ENCODE measurements at places on chromosomes 12 and 14.

DNA sequence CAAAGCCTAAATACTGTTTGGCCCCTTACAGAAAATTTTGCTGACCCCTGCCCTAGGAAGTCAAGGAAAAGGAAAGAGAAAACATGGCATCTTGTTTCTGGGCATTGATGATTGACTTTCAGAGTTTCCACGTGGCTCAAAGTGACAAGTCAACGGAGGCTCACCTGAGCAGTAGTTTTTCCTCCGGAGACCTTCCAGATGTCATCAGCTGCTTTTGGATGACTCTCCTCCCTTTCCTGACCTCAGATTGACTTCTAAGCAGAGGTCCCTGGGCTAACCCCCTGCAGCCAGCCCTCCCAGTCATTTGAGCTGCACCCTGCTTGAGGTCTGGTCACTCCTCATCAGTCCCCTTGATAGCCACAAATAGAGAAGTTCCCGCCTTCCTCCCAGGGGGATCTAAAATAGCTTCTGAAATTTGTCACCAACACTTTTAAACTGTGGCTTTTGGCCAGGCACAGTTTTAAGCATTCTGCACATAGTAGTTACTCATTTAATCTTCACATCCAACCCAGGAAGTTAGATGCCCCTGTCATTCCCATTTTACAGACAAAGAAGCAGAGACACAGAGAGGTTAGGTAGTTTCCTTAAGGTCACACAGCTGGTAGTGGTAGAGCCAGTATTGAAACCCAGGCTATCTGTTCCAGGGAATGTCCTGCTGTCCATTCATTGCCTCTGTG, 143.4 kb downstream of the CHST11 start:
- no peak for DNase-seq

GRCh38 chr14:65069874-65070413, 32.4 kb downstream of the MAX start:
- DNase-seq = no peak

GRCh38 chr12:106423291-106423690, 65.7 kb downstream of the POLR3B start:
- DNase-seq = no peak

DNA sequence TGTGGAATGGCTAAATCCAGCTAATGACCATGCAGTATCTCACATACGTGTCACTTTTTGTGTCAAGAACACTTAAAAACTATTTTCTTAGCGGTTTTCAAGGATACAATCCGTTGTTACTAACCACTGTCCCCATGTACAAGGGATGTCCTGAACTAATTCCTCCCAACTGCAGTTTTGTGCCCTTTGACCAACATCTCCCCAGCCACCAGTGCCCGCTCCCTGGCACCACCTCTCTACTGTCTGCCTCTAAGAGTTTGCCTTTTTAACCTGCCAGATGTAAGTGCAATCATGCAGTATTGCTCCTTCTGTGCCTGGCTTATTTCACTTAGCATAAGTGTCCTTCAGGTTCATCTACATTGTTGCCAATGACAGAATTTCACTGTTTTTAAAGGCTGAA, 315.7 kb downstream of the TMEM121 start:
- DNase-seq = no peak

GRCh38 chr12:131830335-131830913, 2.2 kb downstream of the MMP17 start:
- DNase-seq = peak; percentile 23

GRCh38 chr12:2539938-2540337, 254.8 kb upstream of the FKBP4 start:
- DNase-seq = no peak

DNA sequence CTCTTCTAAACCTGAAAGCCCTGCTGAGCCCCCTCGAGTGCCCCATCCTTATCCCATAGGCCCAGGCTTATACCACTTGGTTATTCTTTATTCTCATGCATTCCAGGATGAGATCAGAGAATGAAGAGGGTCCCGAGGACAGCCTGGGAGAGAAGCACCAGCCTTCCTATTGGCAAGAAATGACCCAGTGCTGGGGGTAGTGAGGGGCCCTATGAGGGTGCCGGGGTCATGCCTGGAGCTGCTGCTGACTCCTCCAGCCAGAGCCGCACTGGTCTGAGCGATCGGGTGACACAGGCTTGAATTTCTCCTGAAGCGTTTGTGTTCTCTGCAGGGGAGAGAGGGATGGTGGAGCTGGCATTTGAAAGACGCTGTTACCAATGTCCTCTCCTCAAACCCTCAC, 18.1 kb downstream of the MORN3 start:
- no peak for DNase-seq

DNA sequence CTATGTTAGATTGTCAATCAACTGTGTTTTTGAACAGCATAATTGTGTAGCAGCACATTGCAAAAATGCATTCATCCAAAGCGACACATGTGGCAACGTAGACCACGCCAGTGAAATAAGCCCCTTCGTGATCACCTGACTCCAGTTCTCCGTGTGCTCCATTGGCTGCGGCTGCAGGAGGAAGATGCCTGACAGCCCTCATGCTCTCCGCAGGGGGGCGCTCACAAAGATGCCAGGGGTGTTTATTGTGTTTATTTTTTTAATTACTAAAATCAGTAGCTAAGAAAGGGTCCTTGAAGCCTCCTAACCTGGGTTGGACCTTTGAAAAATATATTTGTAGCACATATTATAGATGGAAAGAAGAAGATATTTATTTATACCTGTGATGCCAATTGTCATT, 116.3 kb downstream of the SLC15A4 start:
- no peak for DNase-seq

GRCh38 chr12:130286041-130286440, 51.6 kb upstream of the PIWIL1 start:
- no peak for DNase-seq

GRCh38 chr14:96905825-96906224, 108.6 kb downstream of the VRK1 start:
- DNase-seq = no peak

GRCh38 chr14:96072076-96072475, 32.9 kb downstream of the C14orf132 start:
- DNase-seq = no peak

GRCh38 chr14:100304825-100305323, 1.4 kb downstream of the SLC25A29 start:
- no peak for DNase-seq

DNA sequence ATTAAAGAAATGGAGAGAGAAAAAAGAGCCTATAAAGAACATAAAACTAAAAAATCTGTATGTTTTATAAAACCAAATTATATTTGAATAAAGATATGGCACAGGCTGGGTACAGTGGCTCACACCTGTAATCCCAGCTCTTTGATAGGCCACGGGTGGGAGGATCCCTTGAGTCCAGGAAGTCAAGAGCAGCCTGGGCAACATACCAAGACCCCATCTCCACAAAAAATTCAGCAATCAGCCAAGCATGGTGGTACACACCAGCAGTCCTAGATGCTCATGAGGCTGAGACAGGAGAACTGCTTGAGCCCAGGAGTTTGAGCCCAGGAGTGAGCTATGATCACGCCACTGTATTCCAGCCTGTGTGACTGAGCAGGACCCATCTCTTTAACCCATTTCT, 74.9 kb downstream of the EPS8 start:
- no peak for DNase-seq

- no peak for DNase-seq
Measured at GRCh38 chr12:44157359-44157758, 321.5 kb downstream of the TMEM117 start.

DNA sequence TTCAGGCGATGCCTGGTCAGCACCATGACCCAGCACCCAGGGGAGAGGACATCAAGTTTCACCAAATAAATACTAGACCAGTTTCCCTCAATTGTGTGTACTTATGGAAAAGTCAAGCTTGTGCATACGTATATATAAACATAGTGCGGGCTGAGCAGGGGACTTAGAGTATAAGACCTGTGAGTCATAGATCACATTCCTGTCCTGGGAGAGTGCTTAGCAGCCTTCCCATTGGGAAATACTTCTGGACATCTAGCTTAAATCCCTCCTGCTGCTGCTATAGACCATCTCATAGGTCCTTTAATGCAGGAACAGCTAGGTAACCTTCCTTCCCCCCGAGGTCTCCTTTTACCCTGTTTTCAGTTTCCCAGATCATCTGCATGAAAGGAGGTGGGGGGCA, 51.9 kb downstream of the PRMT8 start:
- no peak for DNase-seq

GRCh38 chr12:97167598-97167997, 260.5 kb downstream of the NEDD1 start:
- DNase-seq = no peak

- DNase-seq = no peak
Measured at GRCh38 chr12:26009593-26009992, 51.1 kb downstream of the RASSF8 start.

DNA sequence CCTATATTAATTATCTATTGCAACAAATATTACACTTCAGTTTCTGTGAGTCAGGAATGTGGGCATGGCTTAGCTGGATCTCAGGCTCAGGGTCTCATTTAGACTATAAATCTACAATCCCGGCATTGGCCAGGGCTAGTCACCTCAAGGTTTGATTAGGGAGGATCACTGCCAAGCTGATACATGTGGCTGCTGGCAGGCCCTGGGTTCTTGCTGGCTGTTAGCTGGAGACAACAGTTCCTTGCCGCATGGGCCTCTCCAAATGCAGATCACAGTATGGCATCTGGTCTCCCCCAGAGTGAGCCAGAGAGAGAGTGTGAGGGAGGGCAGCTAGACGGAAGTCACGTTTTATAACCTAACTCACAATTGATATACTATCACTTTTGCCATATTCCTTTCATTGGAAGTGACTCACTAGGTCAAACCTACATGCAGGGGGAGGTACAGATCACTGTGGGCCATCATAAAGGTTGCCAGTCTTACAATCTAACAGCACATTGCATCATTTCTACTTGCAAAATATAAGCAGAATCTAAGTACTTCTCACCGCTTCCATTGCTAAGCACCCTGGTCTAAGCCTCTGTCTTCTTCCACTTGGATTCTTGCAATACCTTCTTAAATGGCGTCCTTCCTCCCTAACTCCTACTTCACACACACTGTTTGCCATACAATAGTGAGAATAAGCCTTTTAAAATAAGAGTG, 174.0 kb upstream of the ARHGAP5 start:
- no peak for DNase-seq

DNA sequence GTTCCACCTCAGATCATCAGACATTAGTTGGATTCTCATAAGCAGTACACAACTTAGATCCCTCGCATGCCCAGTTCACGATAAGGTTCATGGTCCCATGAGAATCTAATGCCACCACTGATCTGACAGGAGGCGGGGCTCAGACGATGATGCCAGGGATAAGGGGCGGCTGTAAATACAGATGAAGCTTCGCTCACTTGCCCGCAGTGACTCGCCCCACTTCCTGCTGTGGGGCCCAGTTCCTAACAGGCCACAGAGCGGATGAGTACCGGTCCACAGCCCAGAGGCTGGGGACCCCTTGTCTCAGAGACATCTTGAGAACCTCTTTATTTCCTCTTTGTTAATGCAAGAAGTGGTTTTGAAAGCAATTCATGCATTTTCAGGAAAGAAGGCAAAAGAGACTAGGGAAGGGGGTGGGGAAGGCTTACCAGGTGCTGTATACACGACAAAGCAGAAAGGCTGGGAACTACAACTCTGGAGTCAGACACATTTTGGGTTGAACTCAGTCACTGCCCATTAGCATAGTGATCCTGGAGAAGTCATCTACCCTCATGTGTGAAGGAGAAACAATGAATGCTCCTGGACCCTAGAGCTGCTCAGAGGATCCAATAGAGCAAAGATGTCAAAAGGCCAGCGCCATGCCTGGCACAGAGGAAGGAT, 68.7 kb downstream of the EID3 start:
- DNase-seq = no peak

- no peak for DNase-seq
Measured at GRCh38 chr12:29081101-29081500, 68.0 kb upstream of the FAR2 start.

- DNase-seq = no peak
Measured at GRCh38 chr14:104220215-104221070, 82.1 kb downstream of the KIF26A start.

GRCh38 chr12:67471810-67472209, 176.7 kb upstream of the DYRK2 start:
- no peak for DNase-seq

GRCh38 chr14:95998656-95999055, 40.5 kb upstream of the C14orf132 start:
- peak; percentile 16 for DNase-seq

DNA sequence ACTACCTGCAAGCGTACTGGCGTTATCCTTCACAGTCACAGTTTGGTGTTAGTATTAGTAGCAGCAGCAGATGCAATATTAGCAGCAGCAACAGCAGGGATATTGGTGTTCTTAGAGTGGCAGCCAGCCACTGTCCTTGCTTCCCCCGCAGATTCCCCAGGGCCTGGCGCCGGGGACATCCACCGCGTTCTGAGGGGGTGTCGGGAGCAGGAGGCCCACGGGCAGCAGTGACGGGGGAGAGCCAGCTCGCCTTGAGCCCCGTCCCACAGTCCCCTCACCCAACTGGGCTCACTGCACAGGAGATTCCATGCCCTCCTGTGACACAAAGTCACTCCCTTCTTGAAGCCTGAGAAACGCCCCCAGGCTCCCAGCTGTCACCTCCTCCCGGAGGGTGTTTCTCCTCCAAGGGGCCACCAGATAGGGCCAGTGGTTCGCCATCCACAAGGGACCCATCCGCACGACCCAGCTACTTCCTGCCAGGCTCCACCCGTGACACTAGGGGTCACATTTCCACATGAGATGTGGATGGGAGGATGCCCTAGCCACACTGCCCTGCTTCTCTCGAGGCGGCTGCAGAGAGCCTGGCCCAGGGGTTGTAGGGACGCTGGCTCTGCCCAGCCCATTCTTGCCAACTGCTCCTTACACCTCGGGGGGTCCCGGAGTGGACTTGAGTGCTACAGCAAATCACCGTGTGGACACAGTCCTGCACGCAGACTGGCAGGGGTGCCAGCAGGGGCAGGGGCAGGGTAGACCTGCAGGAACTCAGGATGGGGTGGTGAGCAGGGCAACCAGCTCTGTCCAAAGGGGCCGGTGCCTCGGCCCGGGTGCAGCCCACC, 123.1 kb downstream of the PIWIL1 start:
- no peak for DNase-seq

- DNase-seq = no peak
Measured at GRCh38 chr12:52912711-52913430, 8.0 kb upstream of the KRT8 start.

GRCh38 chr12:72146495-72146894, 125.7 kb upstream of the TRHDE start:
- DNase-seq = no peak

GRCh38 chr12:118514297-118514696, 137.9 kb downstream of the SUDS3 start:
- DNase-seq = no peak

DNA sequence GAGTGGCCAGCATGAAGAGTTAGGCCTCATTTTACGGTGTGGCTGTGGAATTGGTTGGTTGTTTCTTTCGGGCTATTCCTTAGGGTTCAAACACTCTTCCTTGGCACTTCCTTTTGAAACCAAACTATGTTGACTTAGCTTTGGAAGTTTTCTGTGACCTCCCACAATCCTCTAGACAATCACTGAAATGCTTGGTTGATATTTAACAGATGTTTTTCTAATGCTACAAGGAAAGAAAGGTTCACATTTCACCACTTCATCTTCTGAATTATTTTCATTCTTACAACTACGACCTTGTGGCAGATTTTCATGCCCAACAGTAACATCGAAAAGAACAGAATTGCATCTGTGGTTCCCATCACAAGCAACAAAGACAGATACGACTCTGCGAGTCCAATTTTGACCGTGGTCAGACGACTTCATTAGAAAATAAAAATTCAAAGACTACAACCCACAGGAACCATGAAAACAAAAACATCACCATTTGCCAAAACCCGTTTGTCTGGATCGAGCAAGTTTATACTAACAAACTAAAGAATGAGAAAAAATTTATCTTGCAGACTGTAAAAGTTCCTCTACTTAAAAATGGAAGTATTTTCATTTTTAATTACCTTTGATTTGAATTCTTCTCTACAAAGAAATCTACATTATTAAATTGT, 16.9 kb downstream of the PRKAB1 start:
- DNase-seq = no peak

- no peak for DNase-seq
Measured at GRCh38 chr12:123254853-123255446, 16.7 kb downstream of the CDK2AP1 start.

Measured in HCT116 (cell line).